GM12878 (cell line): ENCODE measurements at places on chromosomes 11 and 22.
A peak's percentile ranks its signal among the peaks of the same experiment; 100 is the strongest.

DNA sequence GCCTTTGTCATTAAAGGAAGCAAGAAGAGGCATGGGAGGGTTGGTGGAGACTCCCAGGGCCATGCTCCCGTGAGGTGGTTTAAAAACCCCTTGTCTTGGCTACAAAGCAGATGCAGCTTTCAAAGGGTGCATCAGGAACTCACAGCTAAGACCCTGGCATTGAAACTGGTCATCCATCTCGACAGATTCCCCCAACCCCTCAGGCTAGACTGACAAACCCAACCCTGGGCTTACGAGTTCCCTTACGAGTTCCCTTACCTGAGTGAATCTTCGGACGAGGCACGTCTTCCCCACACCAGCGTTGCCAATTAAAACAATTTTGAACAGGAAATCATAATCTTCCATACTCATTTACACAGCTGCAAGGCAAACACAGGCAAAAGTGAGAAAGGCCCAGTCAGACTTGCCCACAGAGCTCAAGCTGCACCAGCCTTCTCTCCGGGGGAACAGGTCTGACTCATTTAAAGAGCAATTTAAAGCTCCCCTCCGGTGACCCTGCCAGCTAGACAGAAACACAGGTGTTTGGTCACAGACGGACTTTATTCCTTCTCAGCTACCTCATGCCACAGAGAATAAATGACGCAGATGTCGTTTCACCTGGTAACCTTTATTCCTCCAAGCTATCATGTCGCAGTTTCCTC lies 74.6 kb downstream of the RAB30 start:
- DNase-seq, result peak; percentile 87

- no peak for DNase-seq
Observed at GRCh38 chr22:30606455-30607299, at the start of gene TCN2. TCN2 (plus strand) TSS chr22:30607174; CDS start chr22:30607332, 158 bp downstream.

GRCh38 chr22:24410110-24410856 lies 17.1 kb upstream of the ADORA2A start:
- no peak for DNase-seq

- DNase-seq, result no peak
Observed at GRCh38 chr22:28977481-28977971, 84.1 kb downstream of the C22orf31 start.

DNA sequence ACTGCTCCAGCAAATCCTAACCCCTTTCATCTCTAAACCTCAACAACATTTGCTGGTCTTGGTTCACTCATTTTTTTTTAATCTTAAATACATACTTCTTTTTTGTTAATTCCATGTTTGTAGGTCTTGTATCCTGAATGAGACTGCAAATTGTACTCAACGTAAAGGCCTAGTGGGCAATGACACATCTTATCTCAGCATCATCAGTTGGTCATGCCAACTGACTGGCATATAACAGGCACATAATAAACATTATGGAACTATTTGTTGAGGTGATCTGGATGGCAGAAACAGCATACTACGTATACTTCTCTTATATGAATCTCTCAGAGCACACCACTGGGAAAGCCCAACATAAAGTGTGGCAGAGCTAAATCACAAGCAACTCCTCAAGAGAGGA lies 116.7 kb downstream of the RBFOX2 start:
- no peak for DNase-seq

GRCh38 chr22:44956840-44957767 lies 52.7 kb downstream of the PHF21B start:
- DNase-seq, result no peak

DNA sequence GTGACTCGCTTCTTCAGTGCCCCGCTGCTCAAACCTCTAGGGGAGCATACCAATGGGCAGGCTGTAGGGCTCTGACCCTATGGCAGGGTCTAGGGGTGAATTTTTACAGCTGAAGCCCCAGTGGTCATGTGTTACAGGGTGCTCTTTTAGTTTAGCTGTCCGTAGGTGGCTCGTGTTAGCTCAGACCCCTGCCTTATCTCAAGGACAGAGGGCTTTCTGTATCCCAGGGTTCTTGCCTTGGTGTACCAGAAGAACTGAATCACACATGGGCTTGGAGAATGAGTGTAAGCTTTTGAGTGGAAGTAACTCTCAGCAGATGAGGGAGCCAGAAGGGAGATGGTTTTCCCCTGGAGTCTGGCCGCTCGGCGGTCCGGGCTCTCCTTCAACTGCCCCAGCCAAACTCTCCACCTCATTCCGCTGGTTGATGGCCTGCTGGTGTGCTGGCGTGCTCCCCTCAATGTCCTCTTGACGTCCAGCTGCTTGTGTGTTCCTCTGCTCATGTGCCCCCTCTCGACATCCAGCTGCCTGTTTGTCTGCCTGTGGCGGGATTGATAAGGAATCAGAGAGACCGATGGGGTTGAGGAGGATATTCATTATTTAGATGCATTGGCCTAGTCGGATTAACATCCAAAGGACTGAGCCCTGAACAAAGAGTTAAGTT lies 37.5 kb downstream of the BIRC2 start:
- DNase-seq, result no peak

DNA sequence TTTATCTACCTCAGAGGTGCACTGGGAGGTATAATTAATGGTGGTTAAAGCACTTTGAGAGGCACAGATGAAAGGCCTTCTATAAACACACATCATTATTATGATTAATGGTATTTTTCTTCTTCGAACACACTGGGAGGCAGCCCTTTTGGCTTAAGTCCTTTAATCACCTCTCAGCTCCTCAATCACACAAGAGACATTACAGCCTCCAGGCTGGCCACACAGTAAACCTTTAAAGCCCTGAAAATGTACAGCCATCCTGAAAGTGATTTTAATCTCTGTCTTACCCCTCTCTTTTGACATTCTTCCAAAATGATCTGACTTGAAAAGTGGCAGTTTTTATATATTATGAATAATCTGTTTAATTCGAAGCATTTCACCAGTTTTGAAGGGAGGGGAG lies 54.3 kb upstream of the VSTM5 start:
- DNase-seq, result no peak

GRCh38 chr22:42314709-42315391 lies 44.4 kb upstream of the TCF20 start:
- no peak for DNase-seq

DNA sequence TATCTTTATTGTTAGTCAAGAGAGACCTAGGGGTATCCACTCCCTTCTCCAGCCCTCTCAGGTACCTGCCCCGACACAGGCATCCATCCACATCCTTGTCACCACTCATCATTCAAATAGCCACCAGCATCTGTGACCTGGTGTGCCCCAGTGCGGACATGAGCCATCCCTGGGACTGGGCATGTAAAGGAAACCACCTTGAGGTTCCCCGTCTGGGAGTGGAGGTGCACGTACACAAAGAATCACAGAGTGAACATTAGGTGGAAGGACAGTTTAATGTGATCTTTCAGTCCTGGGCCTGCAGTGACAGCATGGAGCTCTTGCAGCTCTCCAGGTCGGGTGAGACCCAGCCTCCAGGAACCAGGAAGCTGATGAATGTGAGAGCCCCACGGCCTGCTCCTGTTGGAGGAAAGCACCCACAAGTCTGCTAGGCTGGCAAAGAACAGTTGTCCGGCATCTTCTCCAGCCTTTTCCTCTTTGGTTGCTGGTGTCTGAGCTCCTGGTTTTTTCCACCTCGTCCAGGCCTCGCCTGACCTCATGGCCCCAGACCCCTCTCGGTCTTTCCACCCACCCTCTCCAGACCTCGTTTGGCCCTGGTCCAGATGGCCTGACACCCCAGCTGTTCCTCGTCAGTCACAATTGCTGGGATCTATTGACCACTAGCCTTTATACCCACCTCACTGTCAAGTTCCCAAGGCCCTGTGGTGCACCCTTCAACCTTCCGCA lies 16.5 kb downstream of the PSMD13 start:
- DNase-seq, result no peak
